ENCODE measurements at places on chromosomes 4 and X. TPM values are rescaled to one million over a fixed set of nuclear protein-coding genes. Genes with fewer than 3 reads are reported as not detected.
A peak's percentile ranks its signal among the peaks of the same experiment; 100 is the strongest.

The FRG2 gene
- total RNA-seq = not detected

DNA sequence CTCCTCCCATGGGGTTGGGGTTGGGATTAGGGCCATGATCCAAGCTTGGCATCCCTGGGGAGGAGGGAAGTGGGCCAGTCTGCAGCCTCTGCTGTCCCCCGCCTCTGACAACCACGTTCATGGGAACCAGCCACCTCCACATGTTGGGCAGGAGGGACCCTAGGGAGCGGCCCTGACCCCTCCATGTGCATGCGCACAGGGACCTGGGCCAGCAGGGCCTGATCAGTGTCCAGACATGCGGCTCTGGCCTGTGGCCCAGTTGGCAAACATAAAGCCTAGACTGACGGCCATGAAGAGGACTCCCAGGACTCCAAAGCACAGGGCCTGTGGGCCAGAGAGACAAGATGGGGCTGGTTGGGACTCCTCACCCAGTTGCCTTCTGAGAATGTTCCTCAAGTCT is 11.3 kb downstream of the SLC38A5 start:
- no peak for DNase-seq

DNA sequence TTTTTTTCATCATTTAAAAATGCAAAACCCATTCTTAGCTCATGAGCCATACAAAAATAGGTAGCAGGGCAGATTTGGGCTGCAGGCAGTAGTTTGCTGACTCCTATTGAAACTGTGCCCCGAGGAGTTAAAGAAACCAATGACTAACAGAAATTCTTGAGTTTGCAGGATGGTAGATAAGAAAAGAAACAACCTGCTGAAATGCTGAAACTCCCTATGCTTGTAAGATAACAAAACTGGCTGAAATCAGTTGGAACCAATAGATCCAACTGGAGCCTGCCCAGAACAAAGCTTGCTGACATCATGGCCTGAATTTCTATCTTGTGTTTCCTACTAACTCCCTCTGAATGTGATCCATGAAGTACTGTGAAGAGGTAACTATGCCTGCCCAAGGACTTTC is 68.6 kb downstream of the ANOS1 start:
- DNase-seq = no peak

DNA sequence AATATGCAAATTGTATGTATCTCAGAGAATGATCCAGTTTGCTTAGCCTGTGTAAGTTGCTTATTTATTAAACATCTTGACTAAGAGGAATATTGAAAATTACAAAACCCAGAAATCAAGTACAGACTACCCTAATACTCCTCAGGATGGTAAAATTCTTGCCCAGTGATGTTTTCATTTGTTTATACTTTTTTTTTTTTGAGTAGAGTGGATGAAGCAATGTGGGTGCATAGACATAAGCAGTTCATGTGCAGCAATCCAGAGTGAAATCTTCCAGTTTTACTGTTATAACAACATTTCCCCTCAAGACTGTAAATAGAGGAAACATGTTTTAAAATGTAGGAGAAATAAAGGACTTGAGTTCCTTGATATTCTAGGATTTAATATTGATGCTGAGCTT is 4.7 kb downstream of the GLRB start:
- DNase-seq = no peak

- DNase-seq = no peak
Observed at GRCh38 chr4:143184217-143184502, 557 bp upstream of the USP38 start.

- DNase-seq = no peak
Observed at GRCh38 chr4:11765849-11766453, 337.3 kb upstream of the HS3ST1 start.

The NDNF gene
- total RNA-seq = not detected

DNA sequence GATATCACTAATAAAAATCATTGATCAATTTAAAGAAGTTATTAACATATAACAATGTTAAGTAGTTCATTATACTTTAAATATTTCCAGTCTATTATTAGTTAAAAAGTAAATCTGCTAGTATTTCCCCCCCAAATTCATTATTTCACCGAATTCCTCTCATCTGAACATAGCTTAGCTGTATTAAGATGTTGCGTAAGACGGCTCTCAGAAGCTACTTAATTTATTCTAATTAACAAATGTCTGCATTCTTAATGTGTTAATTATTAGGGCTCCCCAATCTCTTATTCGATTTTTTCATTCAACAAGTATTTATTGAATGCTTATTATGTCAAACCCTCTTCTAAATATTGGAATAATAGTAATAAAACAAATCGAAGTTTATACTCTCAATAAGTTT is 290.7 kb downstream of the TRIML1 start:
- no peak for DNase-seq

DNA sequence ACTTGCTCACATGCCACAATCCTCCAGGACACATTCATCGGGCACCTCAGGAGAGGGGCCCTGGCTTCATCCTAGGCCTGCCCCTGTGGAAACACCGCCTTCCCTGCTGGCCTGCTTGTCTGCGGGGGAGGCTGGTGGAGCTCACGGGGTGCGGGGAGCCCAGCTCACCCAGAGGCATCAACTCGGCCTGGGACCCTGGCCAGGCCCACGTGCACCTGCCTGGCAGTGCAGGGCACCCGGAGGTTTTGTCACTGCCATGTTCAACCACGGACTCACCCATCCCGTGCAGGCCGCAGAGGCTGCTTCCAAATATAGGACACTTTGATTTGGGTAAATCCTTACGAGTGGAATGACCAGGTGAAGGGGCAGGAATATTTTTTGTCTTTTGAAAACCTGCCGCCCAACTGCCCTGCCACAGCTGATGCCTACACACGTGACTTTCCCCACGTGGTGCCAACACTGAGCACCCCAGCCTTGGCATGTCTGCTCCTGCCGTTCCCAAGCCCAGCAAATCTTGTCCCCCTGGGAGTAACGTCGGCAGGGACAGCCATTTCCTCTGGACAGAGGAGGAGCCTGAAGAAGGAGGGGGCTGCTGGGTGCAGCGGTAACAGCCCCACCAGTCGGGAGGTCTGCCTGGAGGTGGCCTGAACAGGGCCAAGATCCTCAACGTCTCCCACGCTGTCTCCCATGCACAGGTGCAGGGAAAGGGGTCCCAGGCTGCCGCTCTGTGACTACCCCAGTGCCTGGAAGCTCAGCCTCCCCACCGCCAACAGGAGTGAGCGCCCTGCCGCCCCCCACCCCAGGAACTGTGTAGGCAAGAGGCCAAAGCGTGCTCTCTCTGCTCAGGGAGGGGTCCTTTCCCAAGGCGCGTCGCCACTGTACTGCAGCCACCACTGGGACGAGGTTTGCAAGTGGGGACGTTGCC is 8.5 kb downstream of the MXD4 start:
- DNase-seq = peak; percentile 9

The DCHS2 gene
- 0.02 TPM for total RNA-seq

The SYNPO2 gene
- 0.24 TPM for total RNA-seq

- peak; percentile 35 for DNase-seq
Observed at GRCh38 chr4:85498068-85498733, 23.3 kb downstream of the ARHGAP24 start.

- no peak for DNase-seq
Observed at GRCh38 chr4:122858705-122859104, 32.1 kb downstream of the FGF2 start.
